ENCODE measurements at places on chromosomes 16 and 17. TPM values are rescaled to one million over a fixed set of nuclear protein-coding genes. Genes with fewer than 3 reads are reported as not detected.
A peak's percentile ranks its signal among the peaks of the same experiment; 100 is the strongest.

The AIPL1 gene
- total RNA-seq, result not detected

GRCh38 chr16:87392821-87393679 is 914 bp downstream of the MAP1LC3B start:
- H3K4me1 ChIP-seq, result peaks cover 49% of the 10 kb centered on the region
- peak overlapping the region; percentile 90 for H3K27ac ChIP-seq
- H3K4me3 ChIP-seq, result peak overlapping the region; percentile 83
- peak; percentile 64 for DNase-seq
- peaks cover 18% of the 10 kb centered on the region for H3K36me3 ChIP-seq

- H3K27me3 ChIP-seq, result peaks cover 11% of the 10 kb centered on the region
- H3K27ac ChIP-seq, result no peak overlapping the region
- no peak overlapping the region for H3K4me3 ChIP-seq
- DNase-seq, result no peak
Measured at GRCh38 chr16:47887496-47887895, 268.3 kb downstream of the ABCC12 start.

- H3K4me1 ChIP-seq, result peaks cover 37% of the 10 kb centered on the region
- no peak overlapping the region for H3K4me3 ChIP-seq
- no peak overlapping the region for H3K27ac ChIP-seq
- H3K27me3 ChIP-seq, result no peaks in the 10 kb centered on the region
- no peak for DNase-seq
- peaks cover 43% of the 10 kb centered on the region for H3K36me3 ChIP-seq
Measured at GRCh38 chr16:2004795-2005517, 4.7 kb downstream of the ZNF598 start.

DNA sequence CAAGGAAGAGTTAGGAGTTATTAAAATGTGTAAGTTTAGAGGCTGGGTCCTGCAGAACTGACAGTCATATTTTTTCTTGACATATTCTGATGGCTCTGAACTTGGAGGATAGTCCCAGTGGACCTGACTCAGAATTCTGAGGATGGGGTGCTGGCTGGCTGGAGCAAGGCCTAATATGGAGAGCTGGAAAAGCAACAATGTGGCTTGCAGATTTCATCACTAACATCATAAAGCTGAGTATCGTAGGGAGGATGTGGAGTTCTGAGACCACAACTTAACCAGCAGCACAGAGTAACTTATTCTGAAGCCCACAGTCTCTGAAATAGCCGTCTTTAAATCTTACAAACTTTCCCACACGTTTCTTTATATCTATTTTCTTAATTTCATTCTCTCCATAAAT is 2.3 kb downstream of the KRTAP1-5 start:
- H3K36me3 ChIP-seq, result no peaks in the 10 kb centered on the region
- H3K4me3 ChIP-seq, result no peak overlapping the region
- no peak overlapping the region for H3K27ac ChIP-seq
- DNase-seq, result no peak
- H3K4me1 ChIP-seq, result no peaks in the 10 kb centered on the region
- peaks cover 6% of the 10 kb centered on the region for H3K27me3 ChIP-seq

DNA sequence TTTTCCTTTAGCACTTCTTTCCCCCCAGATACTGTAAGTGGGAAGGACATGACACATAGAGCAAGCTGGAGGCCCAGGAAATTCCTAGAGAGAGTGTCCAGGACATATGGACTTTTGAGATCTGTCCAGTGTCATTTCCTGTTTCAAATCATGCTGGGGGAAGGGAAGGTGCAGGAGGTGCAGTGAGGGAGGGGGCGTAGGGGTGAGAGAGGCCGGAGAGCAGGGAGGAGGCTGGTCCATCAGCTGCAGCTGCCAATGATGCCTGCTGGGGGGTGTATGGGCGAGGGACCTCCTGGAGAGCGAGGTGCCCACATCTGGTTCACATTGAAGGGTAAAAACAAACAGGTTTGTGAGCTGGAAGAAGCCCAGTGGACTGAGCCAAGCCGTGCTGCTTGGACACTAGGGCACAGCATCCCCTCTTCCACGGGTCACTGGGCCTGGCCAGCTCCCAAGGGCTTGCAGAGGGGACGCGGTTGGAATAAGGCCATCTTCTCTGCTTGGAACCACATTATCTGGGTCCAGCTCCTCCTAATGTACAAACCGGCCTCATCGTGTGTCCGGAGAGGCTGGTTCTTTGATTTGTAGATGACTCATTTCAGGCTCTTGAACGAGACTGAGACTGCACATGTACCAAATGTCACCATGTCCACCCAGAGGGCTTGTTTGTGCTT is 70.4 kb upstream of the SMURF2 start:
- DNase-seq, result no peak
- H3K4me1 ChIP-seq, result peaks cover 8% of the 10 kb centered on the region
- H3K27me3 ChIP-seq, result no peaks in the 10 kb centered on the region
- H3K36me3 ChIP-seq, result no peaks in the 10 kb centered on the region
- H3K4me3 ChIP-seq, result no peak overlapping the region

DNA sequence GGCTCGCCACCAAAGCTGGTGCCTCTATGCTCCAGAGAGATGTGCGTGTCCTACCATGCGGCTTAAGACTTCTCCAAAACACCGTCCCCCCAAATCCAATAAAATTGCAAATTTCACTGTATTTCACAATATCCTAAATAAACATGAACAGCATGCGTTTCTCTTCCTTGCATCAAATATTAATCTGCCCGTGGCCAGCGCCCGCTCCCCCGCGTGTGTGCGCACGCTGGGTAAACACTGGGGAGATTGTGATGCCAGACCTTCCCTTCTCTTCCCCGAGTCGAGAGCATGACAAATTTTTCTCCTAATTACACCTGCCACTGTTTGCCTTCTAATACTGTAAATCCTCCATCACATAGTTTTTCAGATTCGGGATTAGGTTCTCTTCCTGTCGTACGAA is 148.1 kb downstream of the MRM1 start:
- no peak overlapping the region for H3K4me3 ChIP-seq
- no peak for DNase-seq
- no peak overlapping the region for H3K27ac ChIP-seq
- H3K27me3 ChIP-seq, result peaks cover 2% of the 10 kb centered on the region
- H3K36me3 ChIP-seq, result no peaks in the 10 kb centered on the region

GRCh38 chr17:9830711-9831110 is 5.0 kb downstream of the GLP2R start:
- no peak overlapping the region for H3K4me3 ChIP-seq
- H3K27me3 ChIP-seq, result no peaks in the 10 kb centered on the region
- no peaks in the 10 kb centered on the region for H3K36me3 ChIP-seq
- no peaks in the 10 kb centered on the region for H3K4me1 ChIP-seq
- no peak for DNase-seq

DNA sequence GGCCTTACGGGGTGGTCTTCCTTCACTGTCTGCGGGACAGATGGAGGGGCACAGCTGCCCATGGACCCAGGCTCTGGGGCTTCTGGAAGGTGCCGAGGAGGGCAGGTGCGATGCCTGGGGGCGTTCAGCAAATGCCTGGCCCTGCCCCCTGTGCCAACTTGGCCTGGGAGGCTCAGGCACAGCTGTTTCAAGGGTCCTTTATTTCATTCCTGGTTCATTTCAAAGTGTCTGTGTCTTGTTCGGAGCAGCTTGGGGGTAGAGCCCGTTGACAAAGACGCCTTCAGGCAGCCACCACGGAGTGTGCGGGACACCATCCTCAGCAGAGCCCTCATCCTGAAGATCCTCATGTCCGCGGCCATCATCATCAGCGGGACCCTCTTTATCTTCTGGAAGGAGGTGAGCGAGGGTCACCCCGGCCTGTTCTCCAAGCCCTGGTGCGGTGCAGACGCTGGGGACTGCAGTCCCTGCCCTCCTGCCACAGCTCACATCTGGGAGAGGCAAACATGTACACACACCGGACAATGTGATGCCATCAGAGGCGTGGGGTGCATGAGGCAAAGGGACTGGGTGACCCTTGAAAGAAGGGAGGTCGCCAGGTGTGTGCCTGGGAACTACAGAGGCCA is 43.9 kb downstream of the MEAK7 start:
- DNase-seq, result no peak
- H3K27me3 ChIP-seq, result no peaks in the 10 kb centered on the region
- no peaks in the 10 kb centered on the region for H3K4me1 ChIP-seq
- no peak overlapping the region for H3K4me3 ChIP-seq

Measured in activated CD8-positive, alpha-beta T cell treated with anti-CD3 and anti-CD28 coated beads for 36 hours (primary cell).